ENCODE measurements at places on chromosomes 4 and X.

DNA sequence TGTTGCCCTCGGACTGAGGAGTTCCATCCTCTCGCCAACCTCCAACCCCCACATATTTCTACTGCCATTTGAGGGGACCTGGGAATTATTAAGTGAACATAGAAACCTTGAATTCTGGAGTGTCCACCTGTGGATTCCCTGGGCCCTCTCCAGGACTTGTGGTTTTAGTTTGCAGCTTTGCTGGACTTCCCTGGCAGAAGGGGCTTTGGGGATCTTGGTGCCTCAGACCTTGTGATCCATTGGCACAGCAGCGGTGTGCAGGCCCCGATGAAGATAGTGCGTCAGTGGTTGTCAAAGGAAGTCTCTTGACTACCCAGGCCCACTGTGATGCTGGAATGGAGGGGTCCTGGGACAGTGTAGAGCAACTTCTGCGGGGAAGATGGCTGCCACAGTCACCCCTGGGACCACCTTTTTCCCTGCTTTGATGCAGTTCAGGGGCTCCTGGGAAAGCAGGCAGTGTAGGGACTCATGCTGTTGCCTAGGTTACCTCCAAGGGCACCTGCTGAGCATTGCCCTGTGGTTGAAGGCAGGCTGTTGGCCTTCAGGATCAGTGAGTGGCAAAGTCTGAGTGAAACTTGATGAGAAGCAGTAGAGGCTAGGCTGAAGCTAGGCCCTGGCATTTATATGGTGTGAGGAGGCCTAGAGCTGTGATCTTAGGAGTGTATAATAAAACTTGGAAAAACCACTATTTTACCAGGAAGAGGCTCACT lies 2.2 kb downstream of the SLC16A2 start:
- no peak for DNase-seq

GRCh38 chrX:107934262-107934661 lies 47.9 kb downstream of the TEX13B start:
- no peak for DNase-seq

- DNase-seq, result no peak
Measured at GRCh38 chr4:108135549-108136209, 33.1 kb downstream of the LEF1 start.

DNA sequence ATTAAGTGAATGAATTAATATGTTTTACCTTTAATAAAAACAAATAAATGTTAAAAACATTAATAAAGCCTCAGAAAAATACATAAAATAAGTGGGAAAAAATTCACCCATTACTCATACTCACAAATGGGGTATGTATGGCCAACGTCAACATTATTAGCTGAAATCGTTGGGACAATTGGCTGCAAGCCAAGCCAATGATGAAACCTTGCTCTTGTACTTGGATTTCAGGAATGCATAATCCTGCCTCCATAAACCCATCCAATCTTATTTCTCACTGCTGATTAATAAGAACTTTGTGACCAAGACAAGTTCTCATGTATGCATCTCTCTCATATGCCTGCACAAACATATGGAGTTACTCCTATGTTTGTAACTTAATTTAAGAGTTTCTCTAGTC lies 35.3 kb upstream of the ADAMTS3 start:
- DNase-seq, result no peak

- DNase-seq, result no peak
Measured at GRCh38 chr4:833156-833555, 7.2 kb upstream of the CPLX1 start.

GRCh38 chr4:41874398-41874797 lies 60.8 kb upstream of the TMEM33 start:
- DNase-seq, result no peak

DNA sequence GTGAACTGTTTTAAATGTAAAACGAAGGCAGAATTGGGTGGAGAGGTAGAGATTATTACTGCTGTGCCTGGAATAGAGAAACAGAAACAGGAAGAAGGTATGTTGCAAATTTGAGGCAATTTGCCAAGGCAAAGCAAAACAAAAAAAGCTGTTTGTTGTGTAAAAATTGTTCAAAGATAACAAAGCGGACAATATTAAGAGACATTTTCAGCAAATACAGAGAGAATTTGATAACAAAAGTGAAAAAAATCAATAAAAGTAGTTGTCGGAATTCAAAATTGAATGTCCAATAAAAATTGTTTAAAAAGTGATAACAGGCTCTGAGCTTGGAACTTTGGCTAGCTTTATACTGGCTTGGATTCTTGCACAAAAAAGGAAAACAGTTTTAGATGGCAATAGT lies 14.4 kb upstream of the SMS start:
- DNase-seq, result no peak

- no peak for DNase-seq
Measured at GRCh38 chr4:186845137-186845842, 121.6 kb upstream of the FAT1 start.

DNA sequence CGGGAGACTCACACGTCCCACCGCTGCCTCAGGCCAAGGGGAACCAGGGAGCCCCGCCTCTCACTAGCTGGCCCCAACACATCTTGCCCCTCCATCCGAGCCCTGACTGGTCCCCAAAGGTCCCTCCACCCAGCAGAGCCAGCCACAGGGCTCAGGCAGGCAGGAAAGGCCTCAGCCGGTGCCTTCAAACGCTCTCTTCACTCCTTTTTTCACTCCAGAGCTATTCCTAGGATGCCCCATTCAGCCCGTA lies 1.5 kb upstream of the ARHGAP4 start:
- DNase-seq, result no peak

GRCh38 chrX:53599781-53600396 lies 86.6 kb downstream of the HUWE1 start:
- DNase-seq, result no peak

GRCh38 chrX:47620303-47620685 lies 637 bp upstream of the SYN1 start:
- no peak for DNase-seq

DNA sequence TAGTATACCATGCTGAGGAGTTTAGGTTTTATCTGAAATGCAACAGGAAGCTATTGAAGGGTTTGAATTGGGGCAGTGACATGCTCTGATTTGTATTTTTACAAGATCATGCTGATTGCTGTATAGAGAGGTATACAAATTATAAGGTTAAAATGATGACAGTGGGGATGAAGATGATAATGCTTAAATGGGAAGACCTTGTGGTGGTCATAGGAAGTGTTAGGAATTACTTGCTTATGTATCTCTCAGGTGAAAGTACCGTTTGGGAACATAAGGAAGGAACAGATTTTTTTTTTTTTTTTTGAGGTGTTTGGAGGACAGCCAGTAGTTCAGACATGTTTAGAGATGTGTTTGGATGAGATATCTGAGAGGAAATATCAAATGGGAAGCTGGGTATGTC lies 5.0 kb downstream of the BMP2K start:
- DNase-seq, result no peak

GRCh38 chrX:47566841-47567240 lies 5.8 kb downstream of the ARAF start:
- DNase-seq, result no peak

All from D341Med (cell line).